ENCODE measurements at places on chromosomes 4 and X.
A peak's percentile ranks its signal among the peaks of the same experiment; 100 is the strongest.

GRCh38 chr4:40514497-40514951 is 115.1 kb downstream of the RBM47 start:
- DNase-seq = no peak

- DNase-seq = peak; percentile 85
Observed at GRCh38 chr4:87220094-87220822, at the start of gene KLHL8. Gene KLHL8, minus strand, starts transcription at chr4:87220618. Its CDS starts 25,079 bp downstream, at chr4:87195539.

DNA sequence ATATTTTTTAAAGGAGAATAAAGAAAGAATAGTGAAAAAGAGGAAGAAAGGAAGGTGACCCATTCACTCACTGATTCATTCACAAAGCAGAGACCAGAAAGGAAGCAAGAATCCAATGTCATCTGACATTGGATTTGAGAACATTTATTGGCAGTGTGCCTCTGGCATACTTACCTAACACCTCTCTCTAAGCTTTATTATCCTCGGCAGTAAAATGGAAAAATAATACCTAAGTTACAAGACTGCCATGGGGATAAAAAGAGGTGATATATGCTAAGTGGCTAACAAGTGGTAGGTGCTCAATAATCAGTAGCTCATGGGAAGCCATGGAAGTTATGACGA is 41.6 kb upstream of the PPARGC1A start:
- no peak for DNase-seq

DNA sequence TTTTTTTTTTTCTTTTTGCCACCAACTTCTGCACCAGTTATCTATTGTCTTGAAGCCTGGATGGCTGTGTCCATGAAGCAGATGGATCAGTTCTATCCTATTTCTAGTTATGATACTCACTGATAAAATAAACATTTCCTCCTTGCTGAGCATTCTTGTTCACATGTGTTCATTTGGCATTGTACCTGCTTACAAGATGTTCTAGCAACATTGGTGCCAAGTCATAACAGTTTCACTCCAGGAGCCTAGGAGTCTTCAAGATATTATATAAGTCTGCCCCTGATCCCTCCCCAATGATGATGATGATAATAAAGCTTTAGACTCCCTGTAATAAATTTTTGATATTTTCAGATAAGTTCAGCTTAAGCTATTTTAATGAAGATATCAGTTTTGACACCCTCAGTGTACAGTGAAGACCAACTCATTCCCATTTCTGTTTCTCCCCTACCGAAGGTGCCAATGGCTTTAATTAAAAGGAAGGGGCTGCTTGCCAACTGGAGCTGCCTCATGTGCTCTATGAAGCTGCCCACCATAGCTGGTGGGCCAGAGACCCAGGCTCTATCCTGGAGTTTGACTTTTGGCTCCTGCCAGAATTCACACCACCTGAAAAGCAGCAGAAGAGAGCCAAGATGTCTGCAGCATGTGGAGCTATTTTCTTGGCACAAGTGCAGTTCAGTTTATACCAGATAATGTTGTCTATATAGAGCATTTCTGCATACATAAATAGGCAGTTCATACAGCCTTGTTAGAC is 265.4 kb upstream of the TET2 start:
- DNase-seq = no peak

GRCh38 chr4:57109411-57109846 is 756 bp downstream of the IGFBP7 start:
- no peak for DNase-seq

DNA sequence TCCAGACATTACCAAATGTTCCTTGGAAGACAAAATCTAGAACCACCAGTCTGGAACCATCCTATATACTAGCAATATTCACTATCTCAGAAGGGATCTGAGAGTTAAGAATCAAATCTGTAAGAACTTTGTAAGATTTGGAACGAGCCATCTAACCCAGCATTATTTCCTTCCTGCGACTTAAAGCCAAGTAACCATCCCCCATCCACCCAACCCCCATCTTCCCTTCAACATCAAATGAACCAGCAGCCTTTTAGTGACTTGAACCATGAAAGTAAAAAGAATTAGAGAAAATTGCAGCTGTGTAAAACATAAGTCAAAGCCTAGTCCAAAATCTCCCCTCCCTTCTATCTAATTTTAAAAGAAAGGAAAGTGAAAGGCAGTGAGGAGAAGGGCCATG is 15.6 kb downstream of the RBM47 start:
- no peak for DNase-seq

DNA sequence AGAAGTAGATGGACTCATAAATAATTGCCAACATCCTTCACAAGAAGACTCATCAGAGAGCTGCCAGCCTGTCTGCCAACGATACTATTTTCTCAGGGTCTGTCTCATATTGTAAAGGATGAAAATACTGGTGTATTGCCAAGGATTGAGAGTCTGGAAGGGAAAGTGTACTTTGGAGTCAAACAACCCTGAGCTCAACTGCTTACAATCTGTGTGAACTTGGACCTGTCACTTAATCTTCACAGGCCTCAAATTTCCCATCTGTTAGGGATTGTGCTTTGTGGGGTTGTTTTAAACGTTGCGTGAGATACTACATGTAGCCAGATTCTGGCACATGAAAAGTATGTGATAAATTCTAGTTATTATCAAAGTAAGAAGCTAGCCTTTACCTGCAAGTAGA is 169.1 kb downstream of the LHFPL1 start:
- no peak for DNase-seq

DNA sequence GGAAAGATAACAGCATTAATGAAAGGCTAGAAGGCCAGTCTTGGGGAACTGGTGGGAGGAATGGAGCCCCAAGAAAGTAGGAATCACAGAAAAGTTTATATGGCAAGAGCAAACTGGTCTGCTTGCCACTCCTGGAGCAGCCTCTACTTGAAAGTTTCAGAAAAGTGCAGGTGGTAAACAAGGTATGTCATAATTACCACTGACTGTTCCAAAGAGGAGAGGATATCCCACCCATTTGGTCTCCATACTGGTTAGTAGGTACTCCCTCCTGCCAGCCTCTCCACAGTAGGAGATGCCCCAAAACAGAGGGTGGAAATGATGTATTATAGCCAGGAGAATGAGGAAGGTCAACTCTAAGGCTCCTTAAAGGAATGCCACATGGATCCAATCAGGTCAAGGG is 145.1 kb downstream of the INPP4B start:
- DNase-seq = no peak

DNA sequence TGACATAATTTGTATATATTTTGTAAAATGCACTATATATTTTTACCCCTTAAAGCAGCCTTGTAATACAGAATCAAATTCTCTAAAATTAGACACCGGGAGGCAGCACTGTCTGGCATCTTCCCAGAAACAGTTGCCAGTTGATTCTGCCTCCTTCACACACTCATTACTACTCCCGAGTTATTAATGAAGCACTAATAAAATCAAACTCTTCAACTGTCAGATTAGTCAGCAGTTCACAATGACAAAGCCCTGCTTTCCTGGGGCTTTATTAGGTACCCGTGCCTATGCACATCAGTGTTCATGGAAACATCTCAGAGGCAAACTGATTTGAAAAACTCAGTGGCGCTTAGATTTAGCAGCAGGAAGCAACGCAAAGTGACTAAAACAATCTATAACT is 103.5 kb upstream of the VEGFC start:
- DNase-seq = no peak

DNA sequence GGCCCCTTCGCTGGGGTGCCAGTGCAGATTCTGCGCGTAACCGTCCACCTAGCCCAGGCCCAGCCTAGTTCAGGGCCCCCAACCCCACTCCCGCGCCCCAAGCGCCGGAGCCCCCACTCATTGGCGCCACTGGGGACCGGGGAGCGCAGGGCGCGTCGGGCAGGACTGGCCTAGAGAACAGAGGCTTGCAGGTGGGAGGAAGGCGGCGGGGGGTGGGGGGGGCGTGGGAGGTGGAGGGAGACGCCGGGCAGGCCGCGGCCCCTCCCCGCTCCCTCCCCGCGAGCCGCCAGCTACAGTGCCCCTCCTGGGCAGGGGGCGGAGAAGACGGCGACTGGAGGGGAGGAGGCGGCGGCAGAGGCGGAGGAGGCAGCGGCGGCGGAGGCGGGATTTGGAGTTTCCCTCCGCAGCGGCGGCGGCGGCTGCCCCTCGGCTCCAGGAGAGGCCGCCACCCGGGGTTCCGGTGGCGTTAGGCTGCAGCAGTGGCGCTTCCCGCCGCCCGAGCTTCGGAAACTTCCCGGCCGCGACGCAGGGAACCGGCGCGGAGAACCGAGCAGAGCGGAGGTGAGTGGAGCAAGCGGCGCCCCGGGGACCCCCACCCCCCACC is 4.8 kb upstream of the DUSP9 start:
- DNase-seq = peak; percentile 20

DNA sequence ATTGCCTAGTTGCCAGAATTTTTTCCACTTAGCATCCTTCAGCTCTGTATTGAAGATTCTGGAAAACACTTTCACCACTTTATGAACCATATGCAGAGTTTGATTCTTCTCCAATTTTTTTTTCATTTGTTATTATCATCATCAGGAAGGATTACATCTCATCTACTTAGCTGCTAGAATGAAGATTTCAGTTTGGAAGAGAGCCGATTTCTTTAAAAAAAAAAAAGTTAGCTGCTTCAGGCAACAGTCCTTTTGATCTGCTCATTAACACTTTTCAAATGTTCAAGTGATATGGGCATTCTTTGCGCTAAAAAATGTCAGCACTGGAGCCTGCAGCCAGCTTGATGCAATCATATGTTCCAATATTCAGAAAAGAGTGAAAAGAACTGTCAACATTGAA is 76.2 kb downstream of the ANTXR2 start:
- DNase-seq = no peak

DNA sequence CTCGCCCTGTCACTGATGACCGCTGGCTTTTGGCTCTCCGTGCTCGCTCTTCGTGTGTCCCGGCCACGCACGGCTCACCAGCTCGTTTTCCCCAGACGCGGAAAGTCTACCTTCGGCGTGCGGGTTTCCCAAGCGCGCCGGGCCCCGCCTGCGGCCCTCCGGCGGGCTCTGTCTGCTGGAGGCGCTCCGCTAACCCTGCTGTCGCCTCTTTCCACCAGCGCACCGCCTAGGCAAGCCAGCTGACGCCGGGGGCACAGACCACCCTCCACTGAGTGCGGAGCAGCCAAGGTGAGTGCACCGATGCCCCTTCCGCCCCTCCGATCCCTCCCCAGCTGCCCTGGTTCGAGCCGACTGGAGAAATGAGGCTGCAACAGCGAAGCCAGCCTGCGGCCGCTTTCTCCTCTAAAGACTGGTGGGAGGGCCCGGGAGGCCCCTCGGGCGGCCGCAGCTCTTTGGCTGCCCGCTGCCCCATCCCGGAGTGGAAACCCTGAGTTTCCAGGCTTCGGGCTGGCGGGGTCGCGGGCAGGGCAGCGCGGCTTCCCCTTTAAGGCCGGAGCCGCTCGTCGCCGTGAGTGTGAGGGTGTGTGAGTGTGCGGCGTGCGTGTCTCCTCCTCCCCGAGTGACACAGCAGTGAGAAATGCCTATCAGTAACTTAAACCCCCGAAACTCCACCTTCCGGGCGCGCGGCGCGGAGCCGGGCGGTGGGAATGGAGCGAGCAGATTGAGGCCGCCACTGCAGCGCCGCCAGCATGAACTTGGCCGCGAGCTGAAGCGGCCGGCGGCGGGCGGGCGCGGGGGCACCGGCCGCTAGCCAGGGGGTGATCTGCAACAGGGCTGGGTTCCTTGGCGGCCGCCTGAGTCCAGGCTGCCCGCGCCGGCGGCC is at the start of gene MAMLD1:
TSS of gene MAMLD1 (plus strand) at position 719 of the 883 bp plus-strand sequence. CDS start 82,200 bp downstream, outside the sequence.
- peak; percentile 66 for DNase-seq

- DNase-seq = no peak
Observed at GRCh38 chr4:151485541-151486131, 76.7 kb downstream of the FHIP1A start.

Data from stimulated activated CD4-positive, alpha-beta T cell treated with anti-CD3 and anti-CD28 coated beads, Interleukin-4, amount 100 ng/mL, for 1 hour (primary cell).